ENCODE measurements at places on chromosomes 2 and 18.
A peak's percentile ranks its signal among the peaks of the same experiment; 100 is the strongest.

- no peak for DNase-seq
Measured at GRCh38 chr2:108346827-108347226, 30.9 kb upstream of the SULT1C4 start.

- DNase-seq, result peak; percentile 76
Measured at GRCh38 chr2:119028327-119029174, 86.6 kb downstream of the MARCO start.

- DNase-seq, result no peak
Measured at GRCh38 chr18:28504066-28504465, 327.1 kb upstream of the CDH2 start.

GRCh38 chr18:2847317-2848246 lies 776 bp downstream of the EMILIN2 start:
- DNase-seq, result peak; percentile 68

DNA sequence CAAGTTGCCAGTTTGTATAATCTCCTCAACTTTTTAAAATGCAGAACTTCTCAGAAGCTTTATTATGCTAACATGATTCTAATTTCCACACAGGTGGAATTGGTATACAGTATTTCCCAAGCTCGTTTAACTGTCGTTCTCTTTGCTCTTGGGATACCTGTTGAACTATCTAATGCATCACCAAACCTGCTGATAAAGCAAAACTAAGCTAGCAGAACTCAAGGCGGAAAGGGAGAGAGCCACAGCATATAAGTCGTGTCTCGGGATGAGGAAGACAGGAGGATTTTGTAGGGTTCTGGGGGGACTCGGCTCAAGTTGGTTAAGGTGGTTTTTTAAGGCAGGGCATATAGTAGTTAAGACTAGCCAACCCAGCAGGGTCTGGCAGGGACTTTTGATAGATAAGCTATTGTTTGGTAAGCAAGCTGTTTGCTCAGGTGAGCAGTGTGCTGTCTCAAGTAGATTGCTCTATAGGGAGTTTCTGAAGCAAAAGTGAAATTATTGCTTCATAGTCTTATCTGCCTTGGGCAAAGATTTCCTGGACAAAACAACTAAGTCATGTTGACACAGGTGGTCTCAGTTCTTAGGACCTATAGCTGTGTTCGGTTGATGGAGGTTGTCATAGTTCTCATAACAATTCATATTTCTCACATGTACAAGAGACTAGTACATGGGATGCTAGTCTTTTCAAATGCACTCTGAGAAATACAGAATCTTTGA lies 28.2 kb upstream of the CHRNA1 start:
- no peak for DNase-seq

GRCh38 chr2:134408386-134408785 lies 154.5 kb downstream of the MGAT5 start:
- DNase-seq, result no peak

DNA sequence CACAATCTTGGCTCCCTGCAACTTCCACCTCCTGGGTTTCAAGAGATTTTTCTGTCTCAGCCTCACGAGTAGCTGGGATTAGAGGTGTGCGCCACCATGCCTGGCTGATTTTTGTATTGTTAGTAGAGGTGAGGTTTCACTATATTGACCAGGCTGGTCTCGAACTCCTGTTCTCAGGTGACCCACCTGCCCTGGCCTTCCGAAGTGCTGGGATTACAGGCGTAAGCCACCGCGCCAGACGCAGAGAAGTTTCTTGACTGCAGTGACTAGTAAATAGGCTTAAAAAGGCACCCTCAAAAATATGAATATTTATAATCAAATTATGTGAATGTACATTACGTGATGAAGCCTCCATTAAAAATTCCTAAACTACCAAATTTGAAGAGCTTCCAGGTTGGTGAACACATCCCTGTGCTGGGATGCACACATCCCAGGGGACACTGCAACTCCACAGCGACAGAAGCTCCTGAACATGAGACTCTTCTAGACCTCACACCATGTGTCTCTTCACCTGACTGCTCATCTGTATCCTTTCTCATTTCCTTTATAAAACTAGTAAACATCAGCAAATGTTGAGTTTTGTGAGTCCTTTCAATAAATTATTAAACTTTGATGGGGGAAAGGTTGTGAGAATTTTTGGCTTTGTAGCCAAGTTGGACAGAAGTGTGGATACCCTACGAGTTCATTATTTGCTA lies 203.3 kb upstream of the SPOPL start:
- DNase-seq, result no peak

DNA sequence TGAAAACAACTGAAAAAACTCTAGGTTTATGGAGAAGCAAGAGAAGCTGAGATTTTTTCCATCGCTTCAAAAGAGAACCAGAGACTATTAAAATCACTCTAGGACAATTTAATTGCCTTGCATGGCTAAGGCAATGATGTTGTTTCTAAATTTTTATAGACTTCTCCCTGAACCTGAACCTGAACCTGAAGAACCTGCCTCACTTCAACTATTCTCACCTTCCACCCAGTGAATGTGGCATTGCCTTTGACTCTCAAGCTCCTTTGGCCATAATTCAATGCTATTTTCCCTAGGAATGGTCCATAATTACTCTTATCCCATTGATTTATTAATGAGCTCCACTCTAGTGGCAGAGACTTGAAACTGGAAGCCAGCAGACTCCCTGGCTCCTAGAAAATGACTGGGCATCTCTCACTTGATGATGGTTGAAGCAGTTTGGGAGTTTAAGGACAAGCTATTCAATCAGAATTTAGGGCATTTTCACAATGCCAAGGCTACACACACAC lies 303.8 kb upstream of the UBE2E3 start:
- DNase-seq, result no peak

DNA sequence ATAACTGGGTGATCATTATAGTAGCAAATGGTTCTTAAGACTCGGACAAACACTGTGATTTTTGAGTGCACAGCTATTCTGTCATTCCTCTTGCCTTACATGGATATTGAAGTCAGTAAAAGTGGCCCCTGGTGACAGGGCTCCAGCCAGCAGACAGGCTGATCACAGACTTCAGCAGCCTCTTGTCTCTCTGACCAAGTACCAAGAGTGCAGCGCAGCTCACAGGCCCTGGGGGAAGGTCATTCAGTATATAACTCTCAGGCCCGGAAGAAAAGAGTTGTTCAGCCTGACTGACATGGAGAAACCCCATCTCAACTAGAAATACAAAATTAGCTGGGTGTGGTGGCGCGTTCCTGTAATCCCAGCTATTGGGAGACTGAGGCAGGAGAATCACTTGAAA lies 202.6 kb downstream of the HRH4 start:
- no peak for DNase-seq

GRCh38 chr2:83168377-83168776 lies 1290.7 kb downstream of the SUCLG1 start:
- DNase-seq, result no peak

DNA sequence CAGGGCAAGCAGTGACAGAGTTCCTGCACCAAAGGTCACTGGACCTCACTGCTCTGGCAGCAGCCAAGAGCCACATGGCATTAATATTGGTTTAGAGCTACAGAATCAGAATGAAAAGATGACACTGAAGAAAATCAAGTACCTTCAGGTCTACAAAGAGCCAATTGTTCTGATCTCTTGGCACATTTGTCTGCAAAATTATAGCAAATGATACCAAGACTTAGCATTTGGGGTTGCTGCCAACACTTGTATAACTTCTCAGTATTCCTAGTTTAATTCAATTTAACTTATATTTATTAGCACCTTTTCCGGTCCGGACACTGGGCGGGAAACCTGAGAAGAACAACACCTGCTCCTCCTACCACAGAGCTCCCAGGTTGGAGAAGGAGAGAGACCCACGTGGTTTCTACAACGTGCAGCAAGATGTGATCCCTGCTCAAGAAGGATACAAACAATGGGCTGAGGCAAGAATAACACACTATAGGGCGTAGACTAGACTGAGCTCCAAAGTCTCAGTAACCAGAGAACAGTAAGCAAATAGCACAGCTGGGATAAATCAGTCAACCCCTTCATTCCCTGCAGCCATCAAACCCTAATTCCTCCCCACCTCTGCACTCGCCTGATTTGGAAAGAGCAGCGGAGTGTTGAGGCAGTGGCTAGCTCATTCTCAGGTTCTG lies 2.4 kb downstream of the LRRC30 start:
- DNase-seq, result no peak

- no peak for DNase-seq
Measured at GRCh38 chr18:11585596-11585995, 23.8 kb upstream of the SLC35G4 start.

DNA sequence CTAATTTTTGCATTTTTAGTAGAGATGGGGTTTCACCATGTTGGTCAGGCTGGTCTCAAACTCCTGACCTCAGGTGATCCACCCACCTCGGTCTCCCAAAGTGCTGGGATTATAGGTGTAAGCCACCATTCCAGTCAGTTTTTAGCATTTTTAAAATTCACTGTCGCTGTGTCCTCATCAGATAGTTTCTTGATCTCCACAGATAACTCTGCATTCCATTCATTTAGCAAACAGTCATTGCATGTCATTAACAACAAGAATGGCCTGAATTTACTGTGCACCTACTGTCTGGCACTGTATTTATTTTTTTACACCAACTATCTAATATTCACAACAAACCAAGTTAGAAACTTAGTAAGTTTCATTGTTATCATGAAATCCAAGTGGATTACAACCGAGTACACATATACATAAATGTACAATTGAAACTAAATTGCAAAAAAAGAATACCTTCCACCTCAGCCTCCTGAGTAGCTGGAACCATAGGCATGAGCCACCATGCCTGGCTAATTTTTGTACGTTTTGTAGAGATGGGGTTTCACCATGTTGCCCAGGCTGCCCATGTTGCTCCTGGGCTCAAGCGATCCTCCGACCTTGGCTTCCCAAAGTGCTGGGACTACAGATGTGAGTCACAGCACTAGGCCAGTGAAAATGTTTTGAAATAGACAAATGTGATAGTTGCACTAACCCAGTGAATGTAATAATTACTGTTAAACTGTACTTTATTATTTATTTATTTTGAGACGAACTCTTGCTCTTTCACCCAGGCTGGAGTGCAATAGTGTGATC lies 4.3 kb downstream of the MCEE start:
- no peak for DNase-seq

GRCh38 chr18:74430806-74431571 lies 26.1 kb downstream of the DIPK1C start:
- no peak for DNase-seq

- no peak for DNase-seq
Measured at GRCh38 chr2:128036748-128037607, 9.1 kb upstream of the SAP130 start.

GRCh38 chr2:238848691-238848975 lies 748 bp downstream of the TWIST2 start:
- no peak for DNase-seq

- no peak for DNase-seq
Measured at GRCh38 chr18:75170916-75171315, 38.0 kb downstream of the PTGR3 start.

- peak; percentile 98 for DNase-seq
Measured at GRCh38 chr2:64653109-64654062, at the start of gene SERTAD2. Gene SERTAD2 (minus strand): TSS chr2:64653913. CDS start chr2:64636871, 17,042 bp downstream.

DNA sequence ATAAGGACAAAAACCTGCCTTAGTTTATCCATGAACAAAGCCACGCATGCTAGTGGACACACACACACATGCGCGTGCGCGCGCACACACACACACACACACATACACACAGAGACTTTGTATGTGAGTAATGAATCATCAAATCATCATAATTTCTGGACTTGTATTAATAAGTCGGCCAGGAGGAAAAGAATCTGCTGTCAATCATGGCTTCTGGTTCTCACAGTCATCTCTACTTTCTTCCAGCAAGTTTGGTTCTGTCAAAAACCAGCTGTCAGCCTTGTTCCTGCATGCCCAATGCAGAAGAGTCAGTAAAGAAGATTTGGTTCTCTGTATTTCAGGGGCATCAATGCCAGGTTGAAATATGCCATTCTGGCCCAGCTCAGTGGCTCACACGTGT lies 1.1 kb upstream of the TTR start:
- DNase-seq, result no peak

DNA sequence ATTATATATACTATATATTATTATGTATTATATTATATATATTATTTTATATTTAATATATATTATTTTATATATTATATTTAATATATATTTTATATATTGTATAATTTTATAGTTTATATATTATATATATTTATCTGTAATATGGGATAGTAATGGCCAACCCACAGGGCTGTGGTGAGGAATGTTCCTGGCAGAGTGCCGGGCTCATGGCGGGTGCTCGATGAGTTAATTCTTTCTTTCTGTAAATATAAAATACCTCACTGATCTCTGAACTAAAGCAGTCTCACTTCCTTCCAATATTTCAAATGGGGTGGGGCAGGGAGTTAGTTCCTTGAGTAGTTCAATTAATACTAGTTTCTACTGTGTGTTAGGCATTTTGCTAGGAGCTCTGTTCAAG lies 389.4 kb downstream of the TSN start:
- DNase-seq, result no peak

- no peak for DNase-seq
Measured at GRCh38 chr2:105969552-105969951, 224.5 kb downstream of the UXS1 start.

DNA sequence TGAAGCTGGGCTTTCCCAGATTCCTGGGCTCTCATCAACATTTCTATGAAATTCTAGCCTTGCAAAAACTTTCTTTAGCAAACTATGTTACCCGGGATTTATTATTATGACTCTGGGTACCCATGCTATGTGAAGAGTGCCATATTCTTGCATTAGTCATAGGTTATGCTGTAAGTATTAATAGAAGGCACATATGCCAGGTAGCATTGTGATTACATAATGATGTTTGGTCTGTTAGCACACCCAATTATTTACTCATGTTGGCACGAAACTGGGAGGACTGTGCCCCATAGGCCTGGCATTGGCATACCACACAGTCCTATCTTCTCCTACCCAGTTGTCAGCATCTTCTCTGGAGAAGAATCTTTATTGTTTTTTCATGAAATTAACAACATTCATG lies 171.0 kb downstream of the SLC4A3 start:
- DNase-seq, result no peak

- no peak for DNase-seq
Measured at GRCh38 chr2:88239781-88240180, 69.6 kb downstream of the THNSL2 start.

- no peak for DNase-seq
Measured at GRCh38 chr2:162934191-162934590, 95.6 kb upstream of the KCNH7 start.

- no peak for DNase-seq
Measured at GRCh38 chr18:44871771-44872170, 191.1 kb downstream of the SETBP1 start.

GRCh38 chr2:195535911-195536522 lies 121.0 kb upstream of the SLC39A10 start:
- DNase-seq, result no peak

All from urothelium cell line (cell line).